Nucleus accumbens (tissue), 56 donors: ENCODE measurements at places on chromosomes 2 and 18.

DNA sequence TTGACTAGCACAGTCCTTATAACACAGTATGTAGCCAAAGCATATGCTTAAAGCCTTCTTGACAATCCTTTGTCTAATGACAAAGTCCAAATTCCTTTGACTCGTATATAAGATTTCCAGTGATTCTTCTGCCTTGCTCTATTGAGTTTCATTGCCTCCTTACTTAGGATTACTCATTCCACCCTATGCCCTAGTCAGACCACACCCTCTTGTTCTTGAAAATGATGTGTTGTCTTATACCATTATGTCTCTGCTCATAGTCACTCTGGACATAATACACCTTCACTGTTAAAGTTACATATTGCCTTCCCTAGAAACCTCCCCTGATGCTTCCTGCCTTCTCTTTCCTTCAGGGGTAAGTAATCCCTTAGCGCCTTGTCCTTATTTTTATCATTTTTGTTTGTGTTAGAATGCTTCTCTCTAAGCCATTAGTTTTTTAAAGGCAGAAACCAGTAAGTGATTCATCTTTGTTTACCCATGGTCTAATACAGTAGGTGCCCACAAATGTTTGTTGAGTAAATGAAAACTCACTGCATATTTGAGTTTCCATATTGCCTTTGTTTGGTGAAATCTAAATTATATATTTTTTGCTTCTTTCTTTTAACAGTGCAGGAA lies 19.3 kb downstream of the GPD2 start:
- no peak for DNase-seq

GRCh38 chr2:2849464-2850217 lies 518.6 kb upstream of the MYT1L start:
- DNase-seq = no peak

GRCh38 chr18:34055227-34055626 lies 169.5 kb downstream of the NOL4 start:
- DNase-seq = no peak

GRCh38 chr2:156199588-156199987 lies 132.9 kb downstream of the NR4A2 start:
- no peak for DNase-seq

- DNase-seq = no peak
Measured at GRCh38 chr18:23529604-23530003, 26.3 kb downstream of the RMC1 start.

DNA sequence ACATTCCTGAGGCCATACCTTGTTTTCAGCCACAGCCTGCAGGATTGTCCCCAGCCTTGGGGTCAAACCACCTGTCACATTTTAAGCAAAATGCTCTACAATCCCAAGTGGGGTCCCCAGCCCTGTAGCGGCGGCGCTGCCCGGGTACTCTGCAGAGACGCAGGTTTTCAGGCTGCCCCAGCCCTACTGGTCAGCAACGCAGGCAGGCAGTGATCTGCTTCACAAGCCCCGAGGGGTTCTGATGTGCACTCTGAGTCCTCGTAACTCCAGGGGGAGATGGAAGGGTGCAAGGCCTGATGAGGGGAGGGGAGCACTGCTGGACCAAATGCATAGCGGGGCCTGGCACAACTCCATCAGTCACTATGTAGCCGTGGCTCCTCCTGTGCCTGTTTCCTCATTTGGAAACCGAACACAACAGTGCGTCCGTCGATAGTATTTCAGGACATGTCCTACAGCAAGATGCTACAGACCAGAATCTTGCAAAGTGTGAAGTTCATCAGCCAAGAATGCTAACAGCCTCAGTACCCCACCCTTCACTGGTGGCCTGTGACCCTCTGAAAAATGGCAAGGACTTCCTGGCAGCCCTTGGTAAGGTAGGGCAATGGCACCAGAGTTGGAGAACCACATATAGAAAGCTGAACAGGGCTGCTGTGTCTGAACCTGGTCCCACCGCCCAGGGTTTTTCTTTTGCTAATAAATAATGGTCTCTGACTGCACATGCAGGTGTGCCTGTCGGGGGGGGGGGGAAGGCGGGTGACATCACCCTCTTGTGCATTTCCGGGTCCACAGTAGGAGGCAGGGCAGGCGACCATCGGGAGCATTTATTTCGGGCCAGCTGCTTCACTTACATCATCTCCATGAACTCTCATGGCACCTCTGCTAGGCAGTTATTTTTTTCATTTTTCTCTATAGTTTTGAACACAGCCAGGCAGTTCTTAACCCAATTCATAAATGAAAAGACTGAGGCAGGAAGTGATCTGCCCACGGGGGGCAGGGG lies 50.6 kb upstream of the TFCP2L1 start:
- no peak for DNase-seq

GRCh38 chr2:73003027-73003426 lies 68.5 kb downstream of the SFXN5 start:
- no peak for DNase-seq

GRCh38 chr2:149365931-149366583 lies 35.7 kb downstream of the LYPD6 start:
- DNase-seq = no peak

- no peak for DNase-seq
Measured at GRCh38 chr18:41992066-41992465, 37.0 kb downstream of the PIK3C3 start.

DNA sequence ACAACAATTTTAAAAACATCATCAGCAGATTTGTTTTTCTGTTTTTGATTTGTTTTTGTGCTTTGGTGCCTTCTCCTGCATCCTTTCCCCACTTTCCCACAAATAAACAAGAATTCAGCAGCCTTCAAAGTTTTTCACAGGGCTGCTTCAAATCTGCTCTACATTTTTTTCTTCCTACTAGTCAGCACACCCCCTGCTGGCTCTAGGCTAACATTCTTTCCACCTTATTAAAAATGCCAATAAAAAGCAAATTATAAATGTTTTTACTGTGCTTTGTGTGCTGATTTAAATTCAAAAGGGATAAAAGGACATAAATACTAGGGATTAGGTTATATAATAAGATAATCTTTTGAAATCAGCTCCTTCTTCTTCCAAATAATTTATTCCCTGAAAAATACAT lies 6.2 kb upstream of the CNTNAP5 start:
- DNase-seq = no peak

- DNase-seq = no peak
Measured at GRCh38 chr2:20539133-20539719, 92.4 kb downstream of the RHOB start.

- DNase-seq = no peak
Measured at GRCh38 chr2:194223218-194223617, 1433.8 kb upstream of the SLC39A10 start.

- no peak for DNase-seq
Measured at GRCh38 chr2:191019376-191019775, 5.4 kb upstream of the STAT1 start.

GRCh38 chr2:133900909-133901308 lies 332.6 kb upstream of the NCKAP5 start:
- DNase-seq = no peak

DNA sequence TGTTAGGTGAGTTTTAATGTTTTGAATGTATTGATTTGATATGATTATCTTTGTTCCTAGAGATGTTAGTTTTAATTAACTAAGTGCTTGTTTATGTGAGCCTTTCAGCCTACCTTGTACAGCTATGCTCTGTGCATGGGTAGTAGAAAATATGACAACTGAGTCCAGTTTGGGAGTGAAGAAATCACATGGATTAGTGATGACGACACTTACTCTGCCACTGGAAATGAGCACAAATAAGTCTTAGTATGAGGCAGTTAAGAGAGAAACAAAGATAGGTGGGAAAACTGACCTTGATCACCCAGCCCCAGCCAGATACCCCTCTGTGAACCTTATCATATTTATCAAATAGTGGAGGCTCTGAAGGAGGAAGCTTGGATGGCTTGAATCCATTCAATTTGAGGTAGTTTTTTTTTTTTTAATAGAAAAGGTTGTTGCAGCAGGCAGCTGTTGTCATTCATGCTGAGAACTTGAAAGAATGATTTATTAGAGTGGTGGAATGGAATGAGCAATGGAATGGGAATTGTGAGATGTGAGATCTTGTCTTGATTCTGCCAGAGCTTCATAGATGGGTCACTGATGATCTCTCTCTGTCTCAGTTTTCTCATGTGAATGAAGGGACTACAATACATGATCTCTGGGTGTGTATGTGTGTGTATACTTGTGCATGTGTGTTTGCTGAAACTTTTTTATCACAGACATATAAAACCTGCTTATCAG lies 96.4 kb downstream of the MAP3K20 start:
- no peak for DNase-seq

DNA sequence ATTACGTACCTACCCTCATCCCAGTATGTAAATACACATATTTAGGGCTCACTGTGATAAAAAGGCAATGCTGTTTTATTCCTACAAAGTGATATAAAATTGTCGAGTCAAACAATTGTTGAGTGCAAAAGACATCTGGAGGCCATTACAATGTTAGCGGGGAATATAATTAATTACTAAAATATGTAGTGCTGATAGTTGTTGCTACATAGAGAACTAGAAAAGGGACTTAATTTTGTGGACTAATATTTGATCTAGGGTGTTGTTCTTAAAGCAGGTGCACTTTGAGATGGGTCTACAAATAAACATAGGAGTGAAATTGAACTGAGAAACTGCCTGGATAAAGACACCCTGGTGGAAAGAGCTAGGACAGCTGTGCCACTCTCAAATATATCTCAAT lies 300.1 kb downstream of the NOL4 start:
- DNase-seq = no peak

DNA sequence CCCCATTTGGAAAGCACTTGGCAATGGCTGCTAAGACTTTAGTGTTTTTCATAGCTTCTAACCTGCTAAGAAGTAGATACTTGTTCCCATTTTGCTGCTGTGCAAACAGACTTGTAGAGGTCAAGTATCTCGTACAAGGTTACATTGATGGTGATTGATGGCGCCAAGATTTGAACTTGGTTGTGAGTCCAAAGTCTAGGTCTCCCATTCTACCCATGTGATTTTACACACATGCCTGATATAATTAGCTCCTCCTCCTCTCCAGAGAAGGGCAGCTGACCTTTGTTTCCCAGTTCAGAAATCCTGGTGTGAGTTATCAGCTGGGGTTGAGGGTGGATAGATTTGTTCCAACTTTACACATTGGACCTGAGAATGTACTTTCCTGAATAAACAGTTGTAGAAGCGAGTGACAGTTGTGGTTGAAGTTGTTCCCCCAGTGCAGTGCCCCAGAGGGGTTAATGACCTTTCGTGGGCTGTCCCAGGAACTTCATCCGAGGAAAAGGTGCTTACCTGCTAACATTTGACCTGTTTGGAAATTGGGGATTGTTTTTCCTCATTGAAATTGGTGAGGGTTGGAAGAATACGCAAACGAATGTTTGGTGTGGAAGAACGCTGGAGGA lies 10.4 kb downstream of the TCF7L1 start:
- no peak for DNase-seq

DNA sequence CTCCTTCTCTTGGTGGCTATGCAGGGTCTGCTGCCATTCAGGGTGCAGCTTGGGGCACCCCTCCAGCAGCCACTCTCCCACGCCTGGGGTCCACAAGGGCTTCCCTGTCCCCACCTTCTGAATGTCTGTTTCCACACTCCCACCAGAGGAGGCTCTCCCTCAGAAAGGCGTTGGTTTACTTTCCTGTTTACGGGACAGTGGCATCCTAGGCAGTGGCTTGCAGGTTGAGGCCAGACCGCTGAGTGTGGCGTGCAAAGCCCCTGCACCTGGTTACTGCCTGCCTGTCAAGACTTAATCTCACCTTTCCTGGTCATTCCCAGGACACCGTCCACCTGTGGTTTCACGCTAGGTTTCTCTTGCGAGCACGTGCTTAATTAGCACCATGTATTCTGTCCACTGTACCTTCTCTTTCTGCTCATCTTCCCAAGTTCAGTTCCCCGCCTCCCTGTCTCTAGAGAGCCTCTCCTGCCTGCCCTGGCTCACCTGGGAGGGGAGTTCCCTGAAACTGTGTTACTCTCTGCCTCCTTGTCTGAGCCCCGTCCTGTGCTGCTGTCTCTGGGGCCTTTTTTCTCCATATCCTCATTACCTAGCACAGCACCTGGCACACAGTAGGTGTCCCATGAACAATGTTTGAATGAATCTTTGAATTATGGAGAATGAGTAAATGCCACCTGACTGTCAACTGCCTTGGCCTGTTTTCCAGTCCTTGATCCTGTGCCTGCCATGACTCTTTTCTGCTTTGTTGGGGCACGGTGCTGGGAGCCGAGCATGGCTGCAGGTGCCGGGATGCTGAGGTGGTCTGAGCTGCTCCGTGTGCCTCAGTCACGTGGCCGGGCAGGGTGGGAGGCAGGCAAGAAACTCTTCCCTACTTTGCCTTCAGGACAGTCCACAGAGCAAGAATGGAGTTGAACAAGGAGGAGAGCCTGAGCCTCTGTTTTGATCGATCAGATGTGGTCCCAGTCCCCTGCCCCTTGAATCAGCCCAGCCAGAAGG lies 56.4 kb downstream of the ARHGEF4 start:
- DNase-seq = no peak

DNA sequence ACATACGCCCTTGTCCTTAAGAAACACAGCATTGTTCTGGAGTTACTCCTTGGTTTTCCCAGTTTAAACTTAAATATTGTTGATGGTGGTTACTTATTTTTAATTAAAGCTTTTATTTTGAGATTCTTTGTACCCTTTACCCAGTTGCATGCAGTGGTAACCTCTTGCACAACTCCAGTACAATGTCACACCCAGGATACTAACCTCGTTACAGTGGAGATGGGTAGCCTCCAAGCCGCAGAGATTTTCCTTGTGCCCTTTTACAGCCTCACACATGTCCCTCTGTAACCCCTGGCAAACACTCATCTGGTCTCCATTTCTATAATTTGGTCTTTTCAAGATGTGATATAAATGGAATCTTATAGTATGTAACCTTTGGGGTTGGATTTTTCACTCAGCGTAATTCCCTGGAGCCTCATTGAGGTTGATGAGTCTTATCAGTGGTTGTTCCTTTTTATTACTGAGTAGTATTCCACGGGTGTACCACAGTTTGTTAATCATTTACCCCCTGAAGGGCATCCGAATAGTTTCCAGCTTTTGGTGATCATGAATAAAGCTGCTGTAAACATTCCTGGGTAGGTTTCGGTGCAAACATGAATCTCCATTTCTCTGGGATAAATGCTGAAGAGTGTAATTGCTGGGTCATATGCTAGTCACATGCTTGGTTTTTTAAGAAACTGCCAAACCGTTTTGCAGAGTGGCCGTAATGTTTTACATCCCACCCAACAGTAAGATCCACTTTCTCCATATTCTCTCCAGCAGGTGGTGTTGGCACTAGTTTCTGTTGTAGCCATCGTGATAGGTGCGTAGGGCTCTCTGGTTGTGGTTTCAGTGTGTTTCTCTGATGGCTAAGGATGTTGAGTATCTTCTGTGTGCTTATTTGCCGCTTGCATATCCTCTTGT lies 68.6 kb downstream of the DGKD start:
- no peak for DNase-seq

DNA sequence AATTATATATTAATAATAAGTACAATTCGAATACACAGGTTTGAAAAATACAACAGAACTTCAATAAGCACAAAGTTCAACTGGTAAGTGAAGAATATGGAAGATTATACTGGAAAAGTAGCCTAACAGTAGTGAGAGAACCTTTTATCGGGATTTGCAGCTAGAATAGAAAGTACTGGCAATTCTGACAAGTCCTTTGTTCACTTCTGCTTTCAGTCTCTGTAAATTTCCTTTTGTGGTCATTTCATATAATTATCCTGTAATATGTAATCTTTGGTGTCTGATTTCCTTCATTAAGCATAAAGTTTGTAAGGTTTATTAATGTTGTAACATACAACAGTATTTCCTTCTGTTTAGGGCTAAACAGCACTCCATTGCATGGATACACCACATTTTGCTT lies 67.2 kb downstream of the CUL3 start:
- no peak for DNase-seq
